Stimulated activated naive B cell treated with anti-CD40 and anti-IgM and Interleukin-4, amounts not matched to agents 10 μg/mL and 1 μg/mL and 100 μg/mL, for 72 hours (primary cell): ENCODE measurements at places on chromosomes 12 and 14.

GRCh38 chr14:90756755-90757345 is 59.4 kb downstream of the TTC7B start:
- DNase-seq, result no peak

DNA sequence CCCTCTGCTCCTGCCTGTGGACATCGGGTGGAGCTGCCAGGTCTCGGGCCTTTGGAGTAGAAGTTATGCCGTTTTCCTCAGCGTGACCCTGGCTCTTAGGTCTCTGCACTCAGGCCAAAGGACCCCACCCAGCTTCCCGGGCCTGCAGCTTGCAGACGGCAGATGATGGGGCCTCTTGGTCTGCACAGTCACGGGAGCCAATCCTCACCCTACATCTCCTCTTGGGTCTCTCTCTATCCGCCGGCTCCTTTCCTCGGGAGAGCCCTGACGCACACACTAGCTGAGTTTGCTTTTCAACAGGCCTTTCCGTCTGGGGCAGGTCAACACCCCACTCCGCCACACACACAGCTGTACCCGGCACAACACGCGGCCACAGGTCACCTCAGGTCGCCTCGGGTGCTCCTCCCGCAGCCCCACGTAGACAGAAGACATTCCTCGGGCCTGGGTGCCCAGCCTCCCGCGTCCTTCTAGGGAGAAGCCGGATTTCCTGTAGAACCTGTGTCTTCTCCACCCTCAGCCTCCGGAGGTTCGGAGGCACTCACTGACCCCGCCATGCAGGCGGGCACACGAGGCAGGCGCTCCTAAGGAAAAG is 9.9 kb downstream of the GALNT9 start:
- no peak for DNase-seq

DNA sequence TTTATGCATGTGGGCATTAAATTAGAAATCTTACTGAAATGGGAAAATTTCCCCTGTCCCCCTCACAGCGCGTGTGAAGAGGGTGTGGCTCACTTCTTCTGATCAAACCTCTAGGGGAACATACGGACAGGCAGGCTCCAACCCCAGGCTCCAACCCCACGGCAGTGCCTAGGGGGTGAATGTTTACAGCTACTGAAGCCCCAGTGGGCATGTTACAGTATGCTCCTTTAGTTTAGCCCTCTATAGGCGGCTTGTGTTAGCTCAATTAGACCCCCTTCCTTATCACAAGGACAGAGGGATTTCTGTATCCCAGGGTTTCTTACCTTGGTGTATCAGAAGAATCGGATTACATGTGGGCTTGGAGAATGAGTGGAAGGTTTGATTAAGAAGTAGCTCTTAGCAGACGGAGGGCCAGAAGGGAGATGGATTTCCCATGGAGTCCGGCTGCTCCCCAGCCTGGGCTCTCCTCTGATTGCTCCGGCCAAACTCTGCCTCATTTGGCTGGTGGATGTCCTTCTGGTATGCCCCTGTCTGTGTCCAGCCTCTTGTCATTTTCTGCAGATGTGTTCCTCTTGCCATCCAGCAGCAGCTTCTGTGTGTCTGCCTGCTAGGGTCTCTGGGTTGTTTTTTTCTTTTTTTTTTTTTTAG is 223.7 kb downstream of the TMTC2 start:
- no peak for DNase-seq

DNA sequence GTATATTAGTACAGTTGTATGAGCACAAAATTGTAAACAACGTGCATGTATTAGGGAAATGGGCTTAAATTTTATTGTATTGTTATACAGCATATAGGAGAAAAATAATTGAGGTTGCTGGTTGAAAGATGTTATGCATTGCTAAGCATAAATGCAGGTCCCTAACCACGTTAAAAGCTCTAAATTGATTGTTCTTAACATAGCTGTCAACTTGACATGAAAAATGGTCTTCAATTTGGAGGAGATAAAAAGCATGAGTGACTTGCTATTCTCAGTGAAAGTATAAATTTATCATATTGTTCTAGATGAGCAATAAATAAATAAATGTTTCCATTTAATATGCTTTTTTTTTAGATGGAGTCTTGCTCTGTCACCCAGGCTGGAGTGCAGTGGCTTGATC is 506.6 kb upstream of the ATXN7L3B start:
- no peak for DNase-seq

GRCh38 chr12:132937476-132937875 is 18.6 kb downstream of the ZNF605 start:
- no peak for DNase-seq

GRCh38 chr12:104971306-104971705 is 13.2 kb upstream of the SLC41A2 start:
- no peak for DNase-seq

GRCh38 chr12:20368651-20369304 is 441 bp downstream of the PDE3A start:
- no peak for DNase-seq

GRCh38 chr14:68820119-68820518 is 27.3 kb upstream of the ZFP36L1 start:
- no peak for DNase-seq

DNA sequence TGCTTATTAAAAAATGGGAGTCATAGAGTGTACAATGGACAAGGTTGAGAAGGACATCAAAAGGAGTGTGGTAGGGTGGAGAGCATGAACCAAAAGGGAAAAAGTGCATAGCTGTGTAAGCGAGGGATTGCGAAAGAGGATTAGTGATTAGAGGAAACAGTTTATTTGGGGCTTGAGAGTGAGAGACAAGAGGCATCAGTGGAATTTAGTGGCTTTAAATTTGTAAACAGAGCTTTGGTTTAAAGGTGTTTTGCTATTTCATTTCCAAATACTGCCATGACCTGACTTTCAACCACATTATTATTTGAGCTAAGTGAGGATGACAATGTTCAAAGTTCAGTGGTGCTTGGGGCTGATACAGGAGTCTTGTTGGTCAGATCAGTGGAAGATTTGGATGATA is 53.4 kb downstream of the SLC16A7 start:
- DNase-seq, result no peak

DNA sequence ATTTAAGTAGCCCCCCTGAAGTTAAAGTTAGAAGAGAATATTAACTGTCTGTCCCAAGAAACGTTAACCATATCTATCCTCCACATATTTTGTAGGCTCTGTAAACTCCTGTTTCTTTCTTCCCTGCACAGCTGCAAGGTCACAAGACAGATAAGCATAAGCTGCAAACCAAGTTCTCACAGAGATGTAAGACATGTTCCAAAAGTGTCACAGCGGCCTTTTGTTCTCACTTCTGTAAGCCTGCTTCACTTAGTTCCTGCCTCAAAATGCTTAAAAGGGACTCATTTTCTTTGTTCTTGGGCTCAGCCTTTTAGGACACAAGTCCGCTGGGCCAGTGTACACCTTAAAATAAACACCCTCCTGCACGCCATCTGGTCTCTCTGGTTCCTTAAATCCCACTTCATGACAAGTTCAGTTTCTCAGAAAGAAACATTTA is 3.2 kb downstream of the RNASE1 start:
- DNase-seq, result no peak

DNA sequence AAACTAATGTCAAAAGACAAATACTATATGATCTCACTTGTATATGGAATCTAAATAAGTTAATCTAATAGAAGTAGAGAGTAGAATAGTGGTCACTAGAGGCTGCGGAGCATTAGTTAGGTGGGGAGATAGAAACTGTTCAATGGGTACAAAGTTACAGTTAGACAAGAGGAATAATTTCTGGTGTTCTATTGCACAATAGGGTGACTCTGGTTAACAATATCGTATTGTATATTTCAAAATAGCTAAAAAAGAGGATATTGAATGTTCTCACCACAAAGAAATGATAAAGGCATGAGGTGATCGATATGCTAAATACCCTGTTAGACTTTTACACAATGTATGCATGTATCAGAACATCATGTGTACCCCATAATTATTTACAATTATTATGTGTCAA is 42.9 kb downstream of the IGF1 start:
- no peak for DNase-seq

DNA sequence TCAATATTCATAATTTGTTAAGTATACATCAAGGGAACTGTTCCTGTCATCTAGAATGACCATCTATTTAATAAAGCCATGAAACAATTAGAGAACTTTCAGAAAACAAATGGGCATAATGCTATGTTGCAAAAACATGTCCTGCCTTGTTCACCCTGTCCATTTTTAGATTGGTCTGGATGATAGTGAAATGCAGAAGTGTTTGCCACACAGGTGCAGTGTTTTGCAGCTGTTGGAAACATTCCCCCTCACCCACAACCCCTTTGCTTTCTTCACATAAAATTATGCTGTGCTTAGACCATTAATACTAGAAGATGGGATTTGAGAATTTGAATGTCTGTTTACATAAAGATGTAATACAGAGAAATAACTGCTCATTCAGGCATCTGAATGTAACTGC is 36.5 kb downstream of the LEMD3 start:
- DNase-seq, result no peak

DNA sequence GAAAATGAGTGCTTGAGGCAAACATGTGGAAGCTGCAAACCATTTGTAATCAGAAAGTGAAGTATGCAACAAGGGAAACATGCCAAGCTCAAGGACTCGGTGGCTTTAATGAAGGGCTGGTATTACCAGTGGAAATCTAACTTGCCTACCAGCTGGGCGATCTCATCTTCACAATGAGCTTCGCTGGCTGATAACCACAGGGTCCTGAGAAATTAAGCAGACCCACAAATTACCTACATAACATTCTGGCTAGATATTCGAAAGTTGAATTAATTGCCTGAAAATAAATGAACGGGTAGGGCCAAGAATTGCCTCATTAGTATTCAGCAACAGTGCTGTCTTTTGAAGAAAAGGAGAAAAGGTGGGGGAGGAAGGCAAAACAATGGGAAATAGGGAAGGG is 439.4 kb downstream of the PDZRN4 start:
- DNase-seq, result no peak

DNA sequence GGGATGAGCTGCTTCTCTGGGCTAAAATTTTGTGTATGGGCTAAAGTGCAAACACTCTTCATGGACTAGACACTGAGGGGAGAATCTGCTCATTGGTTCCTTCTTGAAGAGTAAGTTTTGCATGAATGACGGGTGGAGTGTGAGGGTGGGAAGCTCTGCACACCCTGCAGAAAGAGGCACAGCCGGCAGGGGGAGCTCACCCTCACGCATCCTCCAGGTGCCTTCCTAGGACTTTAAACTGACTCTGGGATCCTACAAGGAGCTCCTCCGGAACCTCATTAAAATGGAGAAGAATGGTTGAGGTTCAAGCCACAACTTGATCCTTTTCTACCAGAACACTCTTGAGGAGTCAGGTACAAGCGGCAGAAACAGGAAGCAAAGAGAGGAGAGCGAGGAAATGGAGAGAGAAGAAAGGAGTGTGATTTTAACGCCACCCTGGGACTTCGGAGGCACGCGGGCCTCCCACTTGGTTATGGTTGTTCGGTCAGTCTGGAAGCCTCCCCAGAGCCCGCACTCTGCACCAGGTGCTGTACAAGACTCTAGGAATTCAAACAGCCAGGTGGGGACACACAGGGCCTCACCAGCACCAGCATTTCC is 87.5 kb downstream of the SETD3 start:
- DNase-seq, result no peak

- no peak for DNase-seq
Observed at GRCh38 chr12:43336962-43337555, 214.9 kb downstream of the ADAMTS20 start.

- DNase-seq, result peak; percentile 49
Observed at GRCh38 chr12:4164559-4165558, 108.7 kb upstream of the CCND2 start.

GRCh38 chr12:126681676-126682075 is 1585.3 kb upstream of the TMEM132C start:
- DNase-seq, result no peak

GRCh38 chr14:36442824-36443241 is 77.2 kb downstream of the NKX2-1 start:
- DNase-seq, result no peak

DNA sequence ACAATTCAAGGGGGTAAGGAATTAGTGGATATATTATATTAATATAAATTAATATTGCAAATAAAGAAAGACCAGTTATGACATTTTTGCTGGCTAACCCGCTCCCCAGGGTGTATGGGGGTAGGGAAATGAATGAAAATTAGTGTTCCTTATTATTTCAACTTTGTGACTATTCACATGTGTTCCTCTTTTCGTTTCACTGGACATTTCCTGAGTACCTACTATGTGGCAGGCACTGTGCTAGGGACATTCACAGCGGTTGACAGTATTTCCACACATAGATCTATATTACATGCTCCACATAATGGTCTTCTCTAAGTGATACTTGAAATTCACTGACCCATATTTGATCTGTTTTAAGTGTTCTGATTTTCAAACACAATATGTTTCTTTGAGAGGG is 129.8 kb upstream of the USP15 start:
- no peak for DNase-seq

DNA sequence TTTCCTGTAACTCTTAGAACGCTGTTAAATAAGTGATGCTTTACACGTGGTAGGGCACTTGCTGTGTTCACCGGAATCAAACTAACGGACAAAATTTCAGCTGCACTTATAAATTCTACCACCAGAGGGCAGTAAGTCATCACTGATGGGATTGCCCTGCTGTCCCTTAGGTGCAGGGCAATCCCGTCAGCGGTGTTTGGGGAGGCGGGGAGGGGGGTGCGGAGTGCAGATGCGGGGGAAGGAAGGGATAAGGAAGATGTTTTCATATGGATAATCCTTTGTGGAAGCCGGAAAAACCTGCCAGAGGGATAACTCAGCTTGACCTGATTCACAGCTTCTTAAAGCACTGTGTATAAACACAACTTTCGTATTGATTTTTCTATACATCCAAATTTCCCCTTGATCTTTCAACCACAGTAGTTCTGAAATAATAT is 21.7 kb upstream of the SLC10A1 start:
- DNase-seq, result peak; percentile 54

- DNase-seq, result no peak
Observed at GRCh38 chr14:82046512-82047226, 513.0 kb upstream of the SEL1L start.

DNA sequence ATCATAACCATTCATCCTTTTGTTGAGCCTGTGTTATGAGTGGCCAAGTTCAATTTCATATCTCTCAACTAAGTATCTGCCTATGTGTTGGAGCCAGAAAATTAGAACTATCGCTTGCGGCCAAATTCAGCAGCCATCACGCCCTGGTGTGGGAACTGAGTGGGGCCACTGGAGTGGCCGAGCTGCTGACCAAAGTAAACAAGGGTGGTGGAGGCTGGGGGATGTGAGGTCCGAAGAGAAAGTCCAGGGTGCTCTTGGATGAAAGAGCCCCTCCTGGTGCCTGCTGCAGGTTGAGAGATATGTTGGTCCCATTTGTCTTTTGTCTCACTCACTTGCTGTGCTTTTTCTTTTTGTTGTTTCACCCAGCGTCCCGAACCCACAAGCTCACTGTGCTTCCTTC is 14.9 kb downstream of the ADGRD1 start:
- DNase-seq, result no peak

DNA sequence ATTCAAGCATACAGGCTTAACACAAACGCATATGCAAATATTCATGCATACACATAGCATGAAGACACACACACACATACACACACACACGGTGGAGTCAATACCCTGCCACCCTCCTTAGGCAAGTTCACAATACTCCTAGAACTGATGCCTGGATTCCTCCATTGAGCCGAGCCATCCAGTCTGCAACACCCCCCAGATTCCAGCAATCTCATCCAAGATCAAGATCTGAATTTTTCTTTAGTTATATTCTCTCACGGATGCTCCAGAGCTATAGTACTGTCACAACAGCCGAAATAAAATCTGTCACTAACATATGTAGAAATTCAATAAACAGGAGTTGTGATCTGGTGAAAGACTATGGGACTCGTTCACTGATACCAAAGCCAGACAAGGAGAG is 110.8 kb downstream of the NUAK1 start:
- no peak for DNase-seq

GRCh38 chr12:52900166-52900895 is 4.5 kb downstream of the KRT8 start:
- DNase-seq, result no peak

GRCh38 chr12:24960222-24960855 is 11.4 kb upstream of the BCAT1 start:
- DNase-seq, result peak; percentile 23
